ENCODE measurements at places on chromosomes 3 and 15. TPM values are rescaled to one million over a fixed set of nuclear protein-coding genes. Genes with fewer than 3 reads are reported as not detected.

The CDCP1 gene
- total RNA-seq: 2.3 TPM

- DNase-seq: no peak
Measured at GRCh38 chr15:85276921-85277320, 103.5 kb upstream of the AKAP13 start.

DNA sequence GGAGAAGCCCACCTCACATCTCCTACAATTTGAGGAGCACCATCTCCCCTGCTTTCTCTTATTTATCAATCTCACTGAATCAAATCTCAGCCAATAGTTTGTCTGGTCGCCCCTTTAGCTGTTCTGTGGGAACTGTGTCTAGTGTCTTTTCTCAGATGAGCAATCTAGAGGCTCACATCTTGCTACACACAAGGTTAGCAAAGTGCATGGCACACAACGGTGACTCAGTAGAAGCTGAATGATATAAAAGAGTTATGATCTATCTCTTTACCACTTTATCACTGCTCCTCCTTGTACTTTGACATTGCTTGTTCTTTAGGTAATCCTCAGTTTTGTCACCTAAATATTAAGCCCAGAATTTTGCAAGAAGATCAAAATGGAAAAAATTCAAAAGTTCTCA lies 16.8 kb upstream of the COLQ start:
- DNase-seq: no peak

- DNase-seq: no peak
Measured at GRCh38 chr15:79028411-79028964, 62.1 kb downstream of the RASGRF1 start.

DNA sequence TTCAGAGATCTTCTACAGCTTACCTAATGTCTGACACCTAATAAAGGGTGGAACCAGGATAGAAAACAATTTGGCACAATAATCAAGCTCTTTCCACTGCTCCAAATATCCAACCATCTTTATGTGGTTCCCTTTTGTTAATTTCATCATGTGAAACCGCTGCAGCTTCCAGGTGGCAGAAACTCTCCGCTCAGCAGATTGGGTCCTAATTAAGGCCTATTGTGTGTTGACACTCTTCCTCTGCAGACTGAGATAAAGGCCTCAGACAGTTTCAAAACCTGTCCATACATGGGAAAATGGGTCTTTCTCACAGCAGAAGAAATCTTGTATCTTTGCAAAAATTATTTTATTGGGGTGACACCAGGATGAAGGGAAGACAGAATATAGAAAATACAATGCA lies 1002.4 kb upstream of the SEMA6D start:
- DNase-seq: no peak

DNA sequence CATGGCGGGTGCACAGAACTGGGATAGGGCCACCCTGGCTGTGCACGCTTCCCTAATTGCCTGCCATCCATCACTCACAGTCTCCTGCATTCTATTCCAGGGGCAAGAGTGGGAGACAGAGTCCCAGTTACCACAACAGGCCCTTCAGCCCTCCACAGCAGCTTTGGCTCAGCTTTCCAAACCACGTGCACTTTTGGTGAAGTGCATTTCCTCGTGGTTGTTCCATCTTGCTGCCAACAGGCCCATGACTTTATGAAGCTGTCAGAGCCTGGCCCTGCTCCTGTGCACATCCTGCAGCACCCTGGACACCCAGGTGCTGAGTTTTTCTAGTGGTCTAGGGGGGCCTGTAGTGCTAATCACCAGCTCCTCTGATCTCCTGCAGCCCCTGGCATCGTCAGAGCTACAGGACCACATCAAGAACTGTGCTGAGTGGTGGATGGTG lies 110.2 kb downstream of the ADCY5 start:
- DNase-seq: no peak

All from activated T-cell treated with anti-CD3 and anti-CD28 coated beads, Interleukin-2, amount 50 U/mL, for 4 hours (primary cell).